Cortex of kidney (tissue), 1 donor: ENCODE measurements at places on chromosomes 2 and 18.

- DNase-seq: no peak
Observed at GRCh38 chr2:68359889-68360288, 5.2 kb upstream of the PLEK start.

DNA sequence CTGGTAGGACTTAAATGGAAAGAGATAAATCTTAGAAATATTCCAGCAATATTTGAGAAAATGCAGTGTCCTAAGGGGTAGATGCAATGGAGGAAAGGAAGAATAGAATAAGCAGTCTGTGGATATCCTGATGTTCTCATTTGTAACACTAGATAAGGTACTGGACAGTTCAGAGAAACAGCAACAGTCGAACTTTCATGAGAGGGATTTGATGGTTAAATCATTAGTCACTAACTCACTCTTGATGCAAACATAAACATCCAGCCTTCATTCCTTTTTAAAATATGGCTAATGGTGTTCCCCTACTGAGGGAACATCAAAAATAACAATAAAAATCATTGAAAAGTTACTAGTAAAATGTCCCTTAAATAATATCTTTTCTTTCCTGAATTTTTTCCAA is 211.4 kb upstream of the SLC39A10 start:
- no peak for DNase-seq

GRCh38 chr2:18373664-18374063 is 186.8 kb downstream of the RDH14 start:
- no peak for DNase-seq

GRCh38 chr2:69804416-69804815 is 25.0 kb upstream of the GMCL1 start:
- DNase-seq: no peak
